NCI-H2081 treated with DMSO at 0.1 percent for 48 hours (cell line): ENCODE measurements at places on chromosomes 2 and 18.

DNA sequence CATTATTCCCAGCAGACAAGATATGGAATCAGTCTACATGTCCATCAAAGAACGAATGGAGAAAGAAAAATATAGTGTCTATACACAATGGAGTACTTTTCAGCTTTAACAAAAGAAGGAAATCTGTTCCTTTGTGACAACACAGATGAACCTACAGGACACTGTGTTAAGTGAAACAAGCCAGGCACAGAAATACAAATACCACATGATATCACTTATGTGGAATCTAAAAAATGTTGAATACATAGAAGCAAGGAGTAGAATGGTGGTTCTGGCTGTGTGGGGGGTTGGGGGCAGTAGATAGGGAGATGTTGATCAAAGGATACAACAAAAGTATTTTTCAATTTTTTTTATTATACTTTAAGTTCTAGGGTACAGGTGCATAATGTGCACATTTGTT is 347.7 kb upstream of the MAP2 start:
- no peak for DNase-seq

DNA sequence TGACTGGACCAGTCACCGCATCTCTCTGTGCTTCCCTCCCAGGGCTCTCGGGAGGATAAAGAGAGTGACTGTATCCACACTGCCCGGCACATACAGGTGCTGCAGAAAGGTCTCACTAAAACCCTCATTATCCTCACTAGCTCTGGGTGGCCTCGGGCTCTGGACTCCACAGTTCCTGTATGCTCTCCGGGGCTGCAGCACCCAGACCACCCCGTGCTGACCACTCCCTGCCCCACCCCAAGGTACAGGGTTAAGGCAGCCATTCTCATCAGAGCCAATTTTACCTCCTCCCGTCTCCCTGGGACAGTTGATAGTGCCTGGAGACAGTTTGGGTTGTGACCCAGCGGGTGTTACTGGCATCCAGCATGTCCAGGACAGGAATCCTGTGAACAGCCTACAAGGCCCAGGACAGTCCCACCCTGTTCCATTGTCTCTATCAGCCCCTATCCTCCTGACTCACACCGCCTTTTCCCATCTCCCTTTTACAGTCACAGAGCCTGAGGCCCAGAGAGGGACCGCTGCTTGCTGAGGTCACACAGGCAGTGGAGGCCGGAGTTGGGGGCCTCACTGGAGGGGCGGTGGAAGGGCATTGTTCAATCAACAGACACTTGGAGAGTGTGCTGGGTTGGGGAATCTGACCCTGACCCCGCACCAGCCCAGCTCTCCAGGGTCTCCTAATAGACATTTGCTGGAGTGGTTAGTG is 1.7 kb downstream of the ZAP70 start:
- DNase-seq = no peak

- no peak for DNase-seq
Observed at GRCh38 chr2:38322224-38322914, 54.7 kb downstream of the ATL2 start.

GRCh38 chr2:164934401-164935117 is 20.8 kb downstream of the SLC38A11 start:
- no peak for DNase-seq

DNA sequence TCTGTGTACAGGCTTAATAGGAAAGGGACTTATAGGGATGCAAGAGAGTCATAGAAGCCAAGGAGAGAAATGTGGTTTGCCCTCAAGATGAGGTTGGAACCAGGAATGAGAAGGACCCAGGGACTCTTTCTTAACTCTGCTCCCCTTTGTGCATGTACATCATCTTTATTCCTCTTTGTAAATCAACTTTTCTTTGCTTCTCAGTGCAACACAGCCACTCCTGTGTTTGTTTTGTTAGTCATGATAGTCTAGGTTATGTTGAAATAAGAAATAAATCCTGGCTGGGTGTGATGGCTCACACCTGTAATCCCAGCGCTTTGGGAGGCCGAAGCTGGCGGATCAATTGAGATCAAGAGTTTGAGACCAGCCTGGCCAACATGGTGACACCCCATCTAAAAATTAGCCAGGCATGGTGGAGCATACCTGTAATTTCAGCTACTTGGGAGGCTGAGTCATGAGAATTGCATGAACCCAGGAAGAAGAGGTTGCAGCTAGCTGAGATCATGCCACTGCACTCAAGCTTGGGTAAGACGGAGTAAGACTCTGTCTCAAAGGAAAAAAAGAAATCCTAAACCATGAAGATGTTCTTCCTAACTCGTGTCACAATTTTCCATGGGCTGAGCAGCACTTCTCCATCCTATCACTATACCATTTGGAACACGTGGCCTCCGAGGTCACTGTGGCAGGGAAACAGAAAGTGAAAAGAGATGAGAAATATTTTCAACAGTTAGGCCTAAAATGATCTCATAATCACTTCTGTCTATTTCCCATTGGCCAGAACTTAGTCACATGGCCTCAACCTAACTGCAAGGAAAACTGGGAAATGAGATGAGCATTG is 73.0 kb upstream of the TMEM17 start:
- no peak for DNase-seq

GRCh38 chr2:110948027-110948674 is 172.6 kb upstream of the BCL2L11 start:
- DNase-seq = no peak
